B cell (primary cell): ENCODE measurements at places on chromosomes 7 and 10.

GRCh38 chr10:59865101-59865500 lies 41.3 kb downstream of the CCDC6 start:
- DNase-seq, result peak; percentile 69

DNA sequence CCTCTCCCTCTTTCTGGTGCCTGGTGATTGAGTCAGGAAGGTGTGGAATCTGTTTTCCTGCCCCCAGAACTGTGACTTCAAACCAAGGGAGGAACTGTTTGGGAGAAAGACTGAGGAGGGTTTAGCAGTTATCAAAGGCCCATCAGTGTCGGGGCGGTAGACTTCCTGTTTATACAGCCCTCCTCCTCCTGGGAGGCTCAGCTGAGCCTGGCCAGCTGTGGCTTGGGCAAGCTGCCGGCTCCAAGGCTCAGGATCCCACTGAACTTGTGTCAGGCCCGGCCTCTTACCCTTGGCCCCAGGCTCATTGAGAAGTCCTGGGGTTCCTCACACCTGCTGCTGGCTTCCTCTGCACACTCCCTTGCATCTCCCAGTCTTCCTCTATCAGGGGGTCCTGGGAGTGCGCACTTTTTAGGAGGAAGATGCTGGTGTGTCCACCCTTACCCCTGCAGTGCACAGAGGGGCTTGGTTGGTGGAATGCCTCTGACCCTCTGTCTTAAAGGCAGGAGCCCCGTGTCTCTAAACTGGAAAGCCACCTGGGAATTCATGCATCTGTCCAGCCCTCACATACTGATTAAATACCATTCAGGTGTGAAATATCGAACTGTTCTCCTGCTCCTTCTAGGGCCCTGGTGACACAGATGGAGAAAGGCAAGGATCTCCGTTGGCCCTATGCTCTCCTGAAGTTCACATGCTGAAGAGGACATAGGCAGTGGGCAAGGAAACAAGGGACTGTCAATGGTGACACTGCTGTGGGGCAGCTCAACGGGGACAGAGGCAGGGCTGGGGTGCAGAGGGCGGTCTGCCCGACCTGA lies 32.4 kb downstream of the CXCL12 start:
- DNase-seq, result no peak

GRCh38 chr10:58570307-58570723 lies 57.6 kb downstream of the BICC1 start:
- DNase-seq, result no peak

- no peak for DNase-seq
Observed at GRCh38 chr7:32494946-32495297, 367 bp upstream of the AVL9 start.

- DNase-seq, result no peak
Observed at GRCh38 chr7:16462431-16462889, 3.1 kb downstream of the SOSTDC1 start.

GRCh38 chr10:2340831-2341647 lies 603.7 kb upstream of the ADARB2 start:
- DNase-seq, result no peak

DNA sequence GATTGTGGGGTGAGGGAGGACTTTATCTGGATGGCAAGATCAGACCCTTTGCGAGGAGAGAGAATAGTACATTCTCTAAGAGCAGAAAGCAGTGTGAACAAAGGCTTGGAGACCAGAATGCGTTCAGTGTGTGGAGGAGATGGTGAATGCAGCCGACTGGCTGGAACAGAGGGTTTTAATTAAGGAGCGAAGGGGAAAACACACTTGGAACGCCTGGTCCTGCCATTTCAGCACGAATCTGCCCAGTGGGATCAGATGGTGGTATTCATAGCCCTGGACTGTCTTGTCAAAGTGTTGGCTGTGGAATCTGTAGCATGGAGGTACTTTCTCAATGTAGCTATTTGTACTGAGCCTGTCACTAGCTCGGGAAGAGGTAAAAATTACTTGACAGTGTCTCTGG lies 260.9 kb downstream of the SLC25A13 start:
- no peak for DNase-seq

DNA sequence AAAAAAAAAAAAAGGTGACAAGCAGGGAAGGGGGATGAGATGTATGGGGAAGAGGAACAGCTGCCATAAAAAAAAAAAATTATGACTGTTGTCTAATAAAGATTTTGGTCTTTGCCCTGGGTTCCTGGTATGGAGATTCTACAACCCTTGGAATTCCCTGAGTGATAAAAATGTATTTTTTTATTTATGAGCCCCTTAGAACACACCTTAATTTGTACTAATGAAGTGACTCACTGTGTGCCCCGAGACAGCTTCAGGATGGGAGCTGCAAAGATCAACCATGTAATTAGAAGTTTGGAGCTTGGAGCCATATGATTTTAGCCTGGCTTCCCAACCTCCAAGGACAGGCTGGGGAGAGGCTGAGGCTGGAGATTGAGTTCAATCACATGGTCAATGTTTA lies 69.7 kb downstream of the NHLRC2 start:
- no peak for DNase-seq

DNA sequence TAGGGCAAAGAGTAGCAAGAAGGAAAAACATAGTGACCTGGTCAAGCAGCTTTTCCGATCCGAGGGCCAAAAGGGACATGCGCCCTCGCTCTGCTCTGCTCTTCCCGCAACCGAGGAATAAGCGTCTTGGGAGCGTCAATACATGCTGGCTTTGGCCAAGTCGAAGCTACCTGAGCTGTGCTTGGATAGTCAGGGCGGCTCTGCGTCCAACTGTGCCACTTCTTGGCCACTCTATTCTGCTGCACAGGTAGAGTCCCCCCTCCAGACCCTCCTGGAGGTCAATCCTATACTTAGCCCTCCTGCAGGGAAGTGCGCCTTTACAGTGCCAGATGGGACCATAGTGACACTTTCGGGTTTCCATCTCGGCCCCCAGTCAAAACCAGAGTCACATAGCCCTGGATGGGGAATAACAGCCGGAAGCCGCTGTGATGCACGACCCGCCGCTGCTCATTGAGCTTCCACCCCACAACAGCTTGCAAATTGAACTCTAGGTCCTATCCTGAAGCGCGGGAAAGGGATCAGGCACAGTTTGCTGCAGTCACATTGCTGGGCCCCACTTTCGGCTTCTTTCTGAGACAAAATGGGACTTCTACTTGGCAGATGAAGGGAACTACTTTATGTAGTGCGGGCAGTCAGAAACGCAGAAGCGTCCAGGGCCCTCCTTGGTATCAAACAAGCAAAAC lies 1.1 kb upstream of the HPSE2 start:
- DNase-seq, result no peak

DNA sequence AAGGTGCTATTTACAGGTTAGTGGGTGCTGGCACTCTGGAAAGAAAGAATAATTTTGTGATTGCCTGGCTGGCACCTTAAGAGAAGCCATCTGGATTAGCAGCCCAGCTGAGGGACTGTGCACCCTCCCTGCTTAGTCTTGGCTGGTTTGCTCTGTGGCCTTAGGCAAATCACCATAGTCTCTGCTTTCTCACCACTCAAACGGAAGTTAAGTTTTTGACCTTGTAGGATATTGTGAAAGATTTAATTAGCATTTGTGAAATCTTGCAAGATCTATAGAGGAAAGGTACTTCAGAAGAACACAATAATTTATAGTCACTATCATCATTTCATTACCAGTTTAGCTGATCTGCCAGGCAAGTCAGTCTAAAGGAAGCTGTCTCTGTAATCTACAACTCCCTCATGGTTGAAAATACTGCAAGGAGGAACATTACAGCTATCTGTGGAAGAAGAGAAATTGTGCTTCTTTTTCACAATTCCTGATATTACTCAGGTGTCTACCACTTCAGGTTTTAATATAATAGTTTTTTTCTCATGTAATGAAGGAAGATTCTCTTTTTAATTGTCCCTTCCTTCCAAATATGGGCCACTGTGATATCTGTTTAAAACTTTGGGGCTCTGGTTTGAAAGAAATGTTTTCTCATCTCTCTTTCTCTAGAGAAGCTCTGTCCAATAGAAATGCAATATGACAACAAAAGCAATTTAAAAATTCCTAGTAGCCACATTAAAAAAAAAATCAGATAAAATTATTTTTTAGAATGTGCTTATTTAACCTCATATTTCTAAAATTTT lies 219.6 kb downstream of the PTEN start:
- DNase-seq, result peak; percentile 53

DNA sequence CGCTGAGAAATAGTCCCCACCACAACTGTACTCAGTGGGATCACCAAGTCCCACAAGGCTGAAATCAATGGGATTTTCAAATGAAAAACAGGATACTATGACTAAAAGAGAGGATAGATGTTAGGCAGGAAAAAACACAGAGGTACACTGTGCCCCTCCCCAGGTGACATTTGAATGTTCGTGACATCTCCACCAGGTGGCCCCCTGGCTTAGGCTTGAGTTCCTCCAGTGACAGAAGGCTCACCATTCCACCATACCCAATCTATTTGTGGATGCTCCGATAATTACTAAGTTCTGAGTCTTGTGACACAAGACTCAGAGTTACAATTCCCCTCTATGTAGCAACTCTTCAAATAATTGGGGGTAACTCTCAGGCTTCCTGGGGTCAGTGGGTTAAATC lies 77.5 kb upstream of the KCNMA1 start:
- no peak for DNase-seq

- no peak for DNase-seq
Observed at GRCh38 chr10:1297566-1298301, 241.5 kb downstream of the WDR37 start.

DNA sequence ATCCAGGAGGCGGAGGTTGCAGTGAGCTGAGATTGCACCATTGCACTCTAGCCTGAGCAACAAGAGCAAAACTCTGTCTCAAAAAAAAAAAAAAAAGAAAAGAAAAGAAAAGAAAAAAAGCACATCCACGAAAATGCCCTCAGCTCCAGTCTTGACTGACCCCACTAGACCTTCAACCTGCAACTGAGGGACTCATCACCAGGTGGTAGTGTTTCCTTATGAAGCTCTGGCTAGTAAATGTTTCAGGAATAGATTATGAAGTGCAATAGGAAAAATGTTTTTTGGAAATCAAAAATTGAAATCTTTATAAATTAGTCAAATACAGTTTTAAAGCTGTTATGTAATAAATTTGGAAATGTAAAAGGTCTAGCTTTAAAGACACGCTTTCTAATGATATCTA lies 22.4 kb downstream of the TLL2 start:
- DNase-seq, result no peak

GRCh38 chr10:95278061-95278988 lies 12.5 kb downstream of the PDLIM1 start:
- DNase-seq, result no peak

DNA sequence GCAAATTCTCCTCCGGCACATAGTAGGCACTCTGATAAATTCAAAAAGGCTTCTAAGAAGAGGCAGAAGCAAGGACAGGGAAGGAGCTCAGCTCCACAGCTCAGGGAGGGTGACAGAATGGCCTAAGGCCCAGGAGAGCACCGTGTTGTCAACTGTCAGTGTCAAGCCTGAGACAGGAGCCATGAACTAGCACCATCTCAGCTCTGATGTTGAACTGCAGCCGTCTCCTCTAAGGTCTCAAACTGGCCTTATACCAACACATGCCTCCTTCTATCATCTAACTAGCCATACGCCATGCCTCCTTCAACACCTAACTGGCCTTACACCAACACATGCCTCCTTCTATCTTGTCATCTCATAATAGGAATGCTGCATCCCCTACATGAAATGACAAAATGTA lies 73.0 kb downstream of the IGF2BP3 start:
- no peak for DNase-seq

DNA sequence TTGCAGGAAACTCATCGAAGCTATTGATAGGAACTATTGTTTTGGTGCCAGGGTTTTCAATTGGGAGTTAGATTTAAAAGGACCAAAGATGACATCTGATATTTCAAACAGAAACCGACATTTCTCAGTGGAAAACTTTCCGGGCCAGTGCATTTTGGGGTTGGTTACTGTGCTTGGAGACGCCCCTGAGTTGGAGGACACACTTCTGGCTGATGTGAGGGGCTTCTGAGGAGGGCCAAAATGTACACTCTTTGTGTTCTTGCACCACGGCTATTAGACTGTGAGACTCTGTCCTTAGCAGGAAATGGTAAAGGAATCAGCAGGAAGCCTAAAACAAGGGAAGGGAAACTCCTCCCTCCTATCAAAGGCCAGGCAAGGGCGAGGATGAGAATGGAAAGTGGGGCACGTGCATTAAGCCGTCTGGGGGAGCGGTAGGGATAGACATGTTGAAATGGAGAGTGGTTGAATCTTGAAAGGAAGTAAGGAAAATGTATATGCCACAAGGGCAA lies 1.8 kb upstream of the SRGN start:
- no peak for DNase-seq

GRCh38 chr7:78780560-78780959 lies 672.9 kb downstream of the MAGI2 start:
- no peak for DNase-seq

GRCh38 chr7:33024189-33024757 lies 38.3 kb downstream of the NT5C3A start:
- no peak for DNase-seq

DNA sequence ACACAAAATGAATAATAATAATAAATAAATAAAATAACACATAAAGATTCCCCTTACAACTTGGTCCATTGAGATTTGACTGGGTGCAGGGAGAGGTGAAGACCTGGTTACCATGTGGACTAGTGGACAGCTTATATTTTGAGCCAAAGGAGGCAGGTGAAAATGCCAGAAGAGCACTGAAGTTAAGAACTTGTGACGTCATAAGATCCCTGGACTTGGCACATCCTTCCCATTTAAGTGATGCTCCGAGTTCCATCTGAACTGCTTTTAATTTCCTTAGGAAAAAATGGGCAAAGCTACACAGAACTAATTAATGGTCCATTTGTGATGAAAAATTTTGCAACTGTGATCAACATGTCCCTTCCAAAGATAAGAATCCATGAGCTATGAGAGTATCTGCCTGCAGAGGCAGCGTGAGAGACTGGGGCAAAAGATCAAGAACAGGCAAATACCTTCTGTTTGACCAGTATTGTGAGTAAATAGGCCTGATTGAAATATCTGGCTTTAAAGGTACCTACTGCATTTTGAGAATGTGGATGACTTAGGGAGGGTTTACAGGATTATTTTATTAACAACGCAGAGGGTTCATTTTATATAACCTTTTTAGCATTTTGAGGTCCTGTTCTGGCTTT lies 101.2 kb upstream of the POT1 start:
- DNase-seq, result no peak

- DNase-seq, result no peak
Observed at GRCh38 chr7:151968357-151968756, 12.1 kb downstream of the GALNTL5 start.

DNA sequence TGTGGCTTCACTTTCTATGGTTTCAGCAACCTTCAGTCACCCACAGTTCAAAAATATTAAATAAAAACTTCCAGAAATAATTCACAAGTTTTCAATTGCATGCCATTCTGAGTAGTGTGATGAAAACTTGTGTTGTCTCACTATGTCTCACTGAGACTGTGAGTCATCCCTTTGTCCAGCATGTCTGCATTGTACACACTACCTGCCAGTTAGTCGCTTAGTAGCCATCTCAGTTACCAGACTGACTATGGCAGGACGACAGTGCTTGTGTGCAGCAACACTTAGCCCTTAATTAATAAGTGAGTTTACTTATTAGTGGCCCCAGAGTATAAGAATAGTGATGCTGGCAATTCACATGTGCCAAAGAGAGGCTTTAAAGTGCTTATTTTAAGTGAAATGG lies 22.5 kb downstream of the CCDC186 start:
- no peak for DNase-seq

- no peak for DNase-seq
Observed at GRCh38 chr7:108659261-108659660, 89.6 kb downstream of the DNAJB9 start.

- DNase-seq, result no peak
Observed at GRCh38 chr7:73567846-73568685, 10.3 kb downstream of the TBL2 start.

GRCh38 chr10:43824934-43825333 lies 176.3 kb upstream of the ZNF32 start:
- no peak for DNase-seq
